IPS-NIHi11 (cell line): ENCODE measurements at places on chromosomes 3 and 15.
A peak's percentile ranks its signal among the peaks of the same experiment; 100 is the strongest.

GRCh38 chr15:80093854-80094418 lies 34.5 kb downstream of the ZFAND6 start:
- DNase-seq: peak; percentile 32

DNA sequence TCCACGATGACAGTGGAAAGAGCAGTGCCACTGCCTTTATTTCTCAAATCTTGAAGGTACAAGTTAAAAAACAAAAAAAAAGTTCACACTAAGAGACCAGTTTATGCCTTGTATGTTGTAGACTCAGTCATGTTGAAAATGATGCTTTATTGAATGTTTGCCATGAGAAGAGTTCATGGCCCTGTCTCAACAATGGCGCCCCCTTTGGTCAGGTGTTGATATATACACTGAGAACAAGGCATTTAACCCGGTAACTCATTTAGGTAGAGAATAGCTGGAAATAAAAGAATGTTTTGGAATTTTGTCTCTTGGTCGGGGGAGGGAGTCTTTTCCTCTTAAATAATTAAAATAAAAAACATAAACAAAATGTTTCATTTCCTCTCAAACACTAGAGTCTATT lies 145.6 kb upstream of the SLC2A2 start:
- DNase-seq: peak; percentile 33

- DNase-seq: no peak
These were observed 74.3 kb upstream of the SCN5A start for GRCh38 chr3:38723569-38724391.

DNA sequence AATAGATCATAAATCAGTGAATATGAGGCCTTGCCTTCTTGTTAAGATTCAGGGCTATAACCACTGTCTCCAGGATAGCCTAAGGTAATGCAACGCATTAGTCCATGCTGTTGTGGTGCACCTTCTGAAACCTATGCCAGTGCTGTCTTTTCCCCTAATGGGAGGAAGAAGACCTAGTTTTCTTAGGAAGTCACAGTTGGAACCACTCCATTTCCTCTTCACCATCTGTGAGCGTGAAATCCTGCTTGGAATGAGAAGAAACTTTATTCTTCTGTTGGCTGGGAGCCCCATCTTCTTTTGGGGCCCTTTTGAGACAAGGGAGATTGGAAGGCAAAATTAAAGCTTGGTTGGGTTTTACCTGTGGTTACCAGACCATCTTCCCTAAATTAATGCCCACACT lies 25.9 kb upstream of the SLC7A14 start:
- DNase-seq: no peak

- no peak for DNase-seq
These were observed 220.1 kb upstream of the CDIN1 start for GRCh38 chr15:36359286-36359685.

GRCh38 chr15:68408971-68409370 lies 23.0 kb downstream of the ITGA11 start:
- DNase-seq: no peak

DNA sequence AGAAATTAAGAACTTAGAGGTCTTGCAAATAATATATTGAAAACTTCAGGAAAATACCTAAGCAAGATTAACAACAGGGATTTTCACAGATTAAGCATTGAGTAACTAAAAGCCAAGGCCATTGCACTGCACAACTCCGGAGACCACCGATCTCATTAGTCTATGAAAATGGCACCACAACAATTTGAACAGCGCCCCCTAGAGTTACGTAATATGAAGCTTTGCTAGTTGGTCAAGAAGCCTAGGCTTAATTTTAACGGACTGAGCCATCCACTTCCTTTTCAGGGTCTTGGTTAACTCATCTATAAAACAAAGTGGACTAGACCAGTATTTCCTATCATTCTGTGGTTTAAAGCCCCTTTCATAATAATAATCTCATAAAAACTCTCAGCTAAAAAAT lies 24.8 kb downstream of the TMEM212 start:
- DNase-seq: peak; percentile 35

GRCh38 chr3:23994244-23994569 lies 49.1 kb downstream of the NR1D2 start:
- no peak for DNase-seq

- DNase-seq: peak; percentile 14
These were observed 170.4 kb downstream of the FHIT start for GRCh38 chr3:61080737-61081445.

DNA sequence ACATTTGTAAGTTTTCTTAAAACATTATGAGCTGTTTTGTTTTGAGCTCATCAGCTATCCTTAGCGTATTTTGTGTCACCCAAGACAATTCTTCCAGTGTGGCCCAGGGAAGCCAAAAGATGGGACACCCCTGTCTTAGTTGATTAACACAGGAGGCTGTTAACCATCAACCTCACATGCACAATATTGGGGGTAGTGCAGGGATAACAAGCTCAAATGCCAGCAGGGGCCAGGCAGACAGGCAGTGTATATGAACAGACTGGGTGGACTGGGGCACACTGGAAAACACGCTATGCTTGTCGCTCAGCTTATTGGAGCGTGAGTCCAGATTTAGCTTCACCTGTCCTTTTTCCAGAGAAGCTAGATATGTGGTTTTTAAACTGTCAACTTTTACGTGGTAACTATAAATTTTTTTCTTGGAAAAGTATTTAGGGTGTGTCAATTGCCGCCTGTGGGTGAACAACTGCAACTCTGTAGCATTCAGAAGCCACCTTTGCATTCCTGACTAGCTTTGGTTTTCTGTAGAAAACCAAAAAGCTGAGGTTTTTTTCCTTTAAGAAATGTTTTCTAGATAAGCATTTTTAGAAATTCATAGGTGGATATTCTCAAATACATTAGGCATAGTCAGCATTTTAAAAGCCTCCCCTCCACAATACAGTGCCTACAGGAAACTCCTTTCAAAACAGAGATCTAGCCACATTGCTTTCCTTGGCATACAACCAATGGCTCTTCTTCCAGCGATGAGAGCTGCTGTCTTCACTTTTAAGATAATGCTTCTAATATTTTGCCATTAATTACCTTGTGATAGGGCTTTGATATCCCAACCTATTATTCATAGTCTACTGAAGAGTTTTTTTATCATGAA lies 14.6 kb downstream of the PSMD6 start:
- no peak for DNase-seq

- no peak for DNase-seq
These were observed 78.6 kb downstream of the MAGI1 start for GRCh38 chr3:65960087-65960486.

DNA sequence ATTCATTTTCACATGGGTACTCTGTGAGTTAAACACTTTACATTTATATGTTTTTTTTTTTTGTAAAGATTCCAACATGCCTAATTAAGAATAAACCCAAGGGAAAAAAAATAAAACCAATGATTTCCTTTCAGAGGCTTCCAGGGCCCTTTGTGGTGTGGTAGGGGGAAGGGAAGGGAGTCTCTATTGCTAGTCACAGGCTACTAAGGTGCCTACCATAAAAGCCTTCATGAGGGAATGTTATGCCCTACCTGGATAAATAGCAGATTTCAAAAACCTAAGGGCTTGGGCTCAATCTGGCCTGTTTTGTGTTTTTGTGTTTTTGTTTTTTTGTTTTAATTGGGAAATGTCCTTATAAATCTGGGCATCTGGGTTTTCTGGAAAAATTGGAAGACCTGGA lies 38.9 kb upstream of the SSR3 start:
- no peak for DNase-seq

GRCh38 chr3:55591888-55592287 lies 104.8 kb upstream of the WNT5A start:
- DNase-seq: no peak

DNA sequence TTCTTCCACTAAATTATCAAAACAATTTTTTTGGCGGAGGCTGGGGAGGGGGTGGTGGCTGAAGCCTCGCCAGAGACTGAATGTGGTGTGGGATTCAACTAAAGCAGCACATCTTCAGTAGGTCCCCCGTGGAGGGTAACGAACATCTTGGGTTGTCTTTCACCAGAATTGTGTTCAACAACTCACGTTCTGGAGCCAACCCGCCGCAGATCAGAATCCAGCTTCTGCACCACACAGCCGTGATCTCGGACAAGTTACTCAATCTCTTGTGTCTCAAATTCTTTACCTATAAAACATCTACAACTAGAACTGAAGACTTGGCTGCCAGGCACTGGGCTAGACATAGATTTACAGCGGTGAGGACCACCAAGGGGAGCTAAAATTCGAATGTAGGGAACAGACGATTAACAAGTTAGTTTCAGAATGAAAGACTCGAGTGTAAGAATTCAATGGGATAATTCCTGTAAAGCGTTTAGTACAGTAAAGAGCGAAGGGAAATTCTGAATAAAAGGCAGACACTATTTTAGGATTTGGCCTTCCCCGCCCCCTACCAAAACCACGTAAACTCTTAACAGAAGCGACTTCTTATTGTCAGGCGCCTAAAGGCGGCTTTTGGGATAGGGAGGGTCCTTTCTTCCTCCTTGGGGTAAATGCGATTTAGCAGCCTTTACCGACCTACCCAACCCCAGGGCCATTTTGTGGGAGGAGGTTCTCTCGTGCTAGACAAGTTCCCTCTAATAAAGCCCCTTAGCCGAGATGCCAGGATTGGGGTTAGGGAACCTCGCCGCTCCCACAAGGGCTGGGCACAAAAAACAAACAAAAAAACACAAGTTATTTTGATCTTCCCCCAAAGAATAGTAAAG lies 697 bp upstream of the RAB5A start:
- no peak for DNase-seq

GRCh38 chr15:38308797-38309196 lies 56.2 kb downstream of the SPRED1 start:
- no peak for DNase-seq
